ENCODE measurements at places on chromosomes 13 and 19. TPM values are rescaled to one million over a fixed set of nuclear protein-coding genes. Genes with fewer than 3 reads are reported as not detected.

Gene ERICH4
- not detected for total RNA-seq

DNA sequence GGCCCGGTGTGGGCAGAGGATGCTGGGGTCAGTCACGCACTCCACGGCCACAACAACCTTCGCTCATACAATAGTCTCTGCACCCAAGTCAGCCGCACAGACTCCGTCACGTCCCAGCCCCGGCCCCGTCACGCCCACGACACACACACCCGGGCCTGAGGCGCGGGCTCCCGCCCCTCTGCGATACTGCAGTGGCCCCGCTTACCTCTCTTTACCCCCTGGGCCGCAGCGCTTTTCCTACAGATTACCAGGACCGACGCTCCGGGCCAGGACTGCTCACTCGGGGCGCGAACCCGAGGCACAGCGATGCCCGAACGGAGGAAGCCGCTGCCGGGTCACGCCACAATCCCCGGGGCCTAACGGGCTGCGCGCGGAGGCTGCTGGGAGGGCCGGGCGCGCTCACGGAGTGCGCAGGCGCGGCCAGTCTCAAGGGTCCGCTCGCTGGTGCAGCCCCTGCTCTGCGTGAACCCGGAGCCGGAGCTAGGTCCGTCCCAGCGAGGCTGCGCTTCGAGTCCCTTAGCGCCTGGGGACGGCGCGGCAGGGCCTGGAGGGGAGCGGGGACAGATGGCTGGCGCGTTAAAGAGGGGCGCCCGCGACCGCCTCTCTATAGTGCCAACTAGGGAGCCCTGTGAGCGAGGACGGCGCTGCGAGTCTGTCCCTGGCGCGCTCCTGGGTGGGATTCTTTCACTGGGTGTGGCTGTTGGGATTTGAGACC, at the start of gene ZFP82:
Gene ZFP82 (minus strand): TSS at position 358 of the 715 bp plus-strand sequence. CDS start 8,855 bp downstream, outside the sequence.
- H3K36me3 ChIP-seq, result peaks cover 10% of the 10 kb centered on the region
- peaks cover 53% of the 10 kb centered on the region for H3K4me1 ChIP-seq
- DNase-seq, result peak; percentile 88
- peak within 1 kb of the TSS; percentile 83 for H3K4me3 ChIP-seq

Gene ZNF90
- 0.66 TPM for total RNA-seq

DNA sequence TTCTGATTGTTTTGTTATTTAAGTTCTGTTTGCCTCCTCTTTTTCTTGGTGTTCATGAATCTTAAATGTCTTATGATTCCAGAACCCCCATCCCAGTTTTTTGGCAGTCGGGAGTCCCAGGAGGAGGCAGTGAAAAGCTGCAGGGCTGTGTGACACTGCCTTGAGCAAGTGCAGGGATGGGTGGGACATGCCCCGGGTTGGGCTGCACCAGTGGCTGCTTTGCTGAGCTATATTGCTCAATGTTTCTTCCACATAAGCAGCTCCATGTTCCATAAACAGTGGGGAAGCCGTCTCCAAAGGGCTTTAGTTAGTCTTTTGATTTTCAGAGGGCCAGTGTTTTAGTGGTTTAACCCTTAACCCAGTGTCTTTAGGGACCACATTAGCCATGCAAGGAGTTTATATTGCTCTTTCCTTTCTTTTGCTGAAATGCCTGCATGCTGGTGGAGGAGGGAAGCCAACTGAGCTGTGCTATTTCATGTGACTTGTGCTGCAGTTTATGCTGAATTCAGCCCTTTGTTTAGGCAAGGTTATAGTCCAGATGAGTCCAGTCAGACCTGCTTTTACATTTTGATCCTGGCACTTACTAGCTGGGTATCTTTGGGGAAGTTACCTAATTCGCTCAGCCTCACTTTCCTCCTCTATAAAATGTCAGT, 13.1 kb downstream of the ATP8A2 start:
- H3K27ac ChIP-seq, result no peak overlapping the region
- no peak for DNase-seq
- H3K4me1 ChIP-seq, result no peaks in the 10 kb centered on the region
- H3K36me3 ChIP-seq, result no peaks in the 10 kb centered on the region
- H3K27me3 ChIP-seq, result peaks cover 64% of the 10 kb centered on the region
- H3K4me3 ChIP-seq, result no peak overlapping the region

- DNase-seq, result peak; percentile 16
- peaks cover 34% of the 10 kb centered on the region for H3K4me1 ChIP-seq
- no peak overlapping the region for H3K4me3 ChIP-seq
- no peaks in the 10 kb centered on the region for H3K27me3 ChIP-seq
- peak overlapping the region; percentile 21 for H3K27ac ChIP-seq
These were observed 227.8 kb downstream of the ENOX1 start for GRCh38 chr13:43558939-43559338.

Gene LRRC4B
- total RNA-seq, result 0.47 TPM

Measured in left ventricle myocardium inferior (tissue), 1 donor.